ENCODE measurements at places on chromosomes 3 and 15.

DNA sequence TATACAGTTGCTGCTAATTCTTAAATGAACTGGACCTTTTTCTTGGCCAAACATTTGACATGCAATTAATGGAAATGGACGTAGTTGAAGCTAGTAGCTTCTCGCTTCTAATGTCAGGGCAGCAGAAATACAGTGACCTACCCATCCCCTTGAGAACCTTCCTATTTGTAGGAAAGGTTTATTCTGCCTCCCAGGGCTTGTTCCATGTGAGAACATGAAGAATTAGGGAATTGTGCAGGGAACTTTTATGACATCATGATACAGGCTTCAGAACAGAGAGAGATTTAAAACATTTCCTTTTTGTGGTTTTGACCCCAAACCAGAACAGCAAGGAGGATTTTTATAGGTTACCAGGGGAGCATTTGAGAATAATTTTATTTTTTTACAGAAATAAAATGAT, 406.6 kb upstream of the PPP2R3A start:
- no peak for DNase-seq

DNA sequence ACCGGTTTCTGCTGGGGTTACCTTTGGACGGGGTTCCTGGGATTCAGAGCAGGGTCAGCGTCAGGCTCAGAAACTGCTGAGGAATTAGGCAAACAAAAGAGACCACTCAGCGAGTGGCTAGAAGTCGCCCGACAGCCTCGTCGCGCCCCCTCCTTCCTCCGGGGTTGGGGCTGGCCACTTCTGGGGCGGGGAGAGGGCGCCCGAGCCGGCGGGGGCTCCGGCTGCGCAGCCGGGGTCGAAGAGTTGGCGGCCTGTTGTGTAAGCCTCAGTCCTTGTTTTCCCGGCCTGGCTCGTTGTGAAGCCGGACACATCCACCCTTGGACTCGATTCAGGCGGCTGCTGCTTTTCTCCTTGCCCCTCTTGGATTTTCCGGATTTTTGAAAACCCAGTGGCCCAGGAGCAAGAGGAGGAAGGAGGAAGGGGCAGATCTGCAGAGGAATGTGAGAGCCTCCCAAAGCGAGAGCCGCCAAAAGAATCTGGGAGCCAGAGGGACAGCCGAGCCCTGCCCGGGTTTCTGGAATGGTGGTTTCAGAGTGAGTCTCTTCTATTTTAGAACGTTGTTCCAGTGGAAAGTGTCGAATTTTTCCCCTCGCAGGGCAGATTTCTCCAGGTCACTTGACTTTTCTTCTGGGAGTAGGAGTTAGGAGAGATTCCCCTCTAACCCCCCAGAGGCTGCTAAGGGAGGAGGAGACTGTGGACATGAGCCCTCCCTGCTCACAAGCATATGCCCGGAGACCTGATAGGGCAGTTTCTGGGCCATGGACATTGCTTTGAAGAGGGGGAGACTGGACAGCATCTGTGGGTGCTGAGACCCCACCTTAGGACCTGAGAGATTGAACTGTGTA, 666 bp downstream of the SNX33 start:
- DNase-seq = peak; percentile 41

DNA sequence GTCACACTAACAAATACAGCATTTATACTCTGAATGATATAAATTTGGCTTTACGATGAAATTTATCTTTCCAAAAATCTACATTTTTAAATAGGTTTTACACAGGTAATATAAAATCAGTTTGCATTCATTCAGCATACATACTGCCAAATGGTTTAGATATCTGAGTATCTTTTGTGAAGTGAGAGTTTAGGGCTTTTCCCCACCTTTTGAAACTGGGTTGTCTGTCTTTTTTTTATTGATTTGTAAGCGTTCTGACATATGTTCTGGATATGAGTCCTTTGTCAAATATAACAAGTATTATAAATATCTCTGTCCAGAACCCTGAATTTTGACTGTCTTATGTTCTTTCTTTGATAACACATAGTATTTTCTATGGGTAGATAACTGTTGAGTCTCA, 42.4 kb downstream of the GABPB1 start:
- DNase-seq = no peak

DNA sequence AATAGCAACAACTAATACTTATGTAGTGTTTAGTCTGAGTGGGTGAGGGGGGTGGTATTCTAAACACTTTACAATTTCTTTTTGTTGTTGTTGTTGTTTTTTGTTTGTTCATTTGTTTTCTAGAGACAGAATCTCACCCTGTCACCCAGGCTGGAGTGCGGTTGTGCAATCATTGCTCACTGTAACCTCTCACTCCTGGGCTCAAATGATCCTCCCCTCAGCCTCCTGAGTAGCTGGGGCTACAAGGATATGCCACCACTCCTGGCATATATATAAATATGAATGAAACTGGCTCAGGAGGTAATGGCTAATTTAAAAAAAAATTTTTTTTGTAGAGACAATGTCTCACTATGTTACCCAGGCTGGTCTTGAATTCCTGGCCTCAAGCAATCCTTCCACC, 19.1 kb downstream of the SPSB4 start:
- DNase-seq = no peak

- no peak for DNase-seq
Measured at GRCh38 chr3:61985020-61985419, 388.3 kb downstream of the FEZF2 start.

DNA sequence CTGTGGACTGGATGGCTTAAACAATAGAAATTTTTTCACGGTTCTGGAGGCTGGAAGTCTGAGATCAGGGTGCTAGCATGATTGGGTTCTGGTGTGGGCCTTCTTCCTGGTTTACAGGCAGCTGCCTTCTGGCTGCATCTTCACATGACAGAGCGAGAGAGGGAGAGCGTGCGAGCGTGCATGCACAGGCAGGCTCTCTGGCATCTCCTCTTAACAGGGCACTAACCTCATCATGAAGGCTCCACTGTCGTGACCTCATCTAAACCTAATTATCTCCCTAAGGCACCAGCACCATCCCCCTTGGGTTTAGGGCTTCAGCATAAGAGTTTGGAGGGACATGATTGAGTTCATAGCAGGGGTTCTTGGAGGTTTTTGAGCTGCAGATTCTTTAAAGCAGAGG, 292.0 kb upstream of the C2CD4B start:
- no peak for DNase-seq

- no peak for DNase-seq
Measured at GRCh38 chr3:43893727-43894126, 203.0 kb downstream of the ABHD5 start.

GRCh38 chr3:9986230-9986725, 363 bp downstream of the EMC3 start:
- no peak for DNase-seq

DNA sequence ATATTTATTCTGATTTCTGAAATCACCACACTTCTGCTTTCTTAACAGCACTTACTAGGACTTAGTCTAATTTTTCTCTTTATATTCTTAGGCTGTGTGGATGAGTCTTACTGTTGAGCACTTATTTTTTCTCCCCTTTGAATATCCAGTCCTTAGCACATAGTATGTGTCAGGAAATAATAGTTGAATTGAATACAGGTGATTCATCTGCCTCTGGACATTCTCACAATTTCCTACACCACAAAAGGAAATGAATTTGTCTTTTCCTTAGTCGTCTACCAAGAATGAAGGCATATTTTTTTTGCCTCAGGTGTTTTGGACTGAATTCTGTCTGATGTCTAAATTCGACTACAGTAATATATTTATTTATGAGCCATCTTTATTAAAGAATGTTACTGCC, 204.2 kb downstream of the GHSR start:
- no peak for DNase-seq

GRCh38 chr3:40317061-40317855, 7.8 kb downstream of the EIF1B start:
- peak; percentile 46 for DNase-seq

DNA sequence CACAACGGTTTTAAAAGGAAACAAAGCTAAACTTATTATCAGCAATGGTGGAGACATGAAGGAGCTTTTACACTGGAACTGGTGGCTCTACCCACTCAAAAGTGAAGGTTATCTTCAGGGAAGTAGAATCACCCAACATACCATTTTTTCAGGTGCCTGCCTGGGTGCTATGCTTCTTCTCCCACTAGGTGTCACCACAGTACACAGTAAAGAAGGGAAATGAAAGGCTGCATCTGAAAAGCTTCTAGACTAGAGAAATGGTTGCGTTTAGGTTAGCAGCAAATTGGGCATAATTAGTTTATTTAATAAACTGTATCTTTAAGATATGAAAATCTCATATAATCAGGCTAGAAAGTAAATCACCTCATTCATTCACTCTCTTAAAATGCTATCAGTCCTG, 47.0 kb upstream of the SELENOK start:
- peak; percentile 58 for DNase-seq

DNA sequence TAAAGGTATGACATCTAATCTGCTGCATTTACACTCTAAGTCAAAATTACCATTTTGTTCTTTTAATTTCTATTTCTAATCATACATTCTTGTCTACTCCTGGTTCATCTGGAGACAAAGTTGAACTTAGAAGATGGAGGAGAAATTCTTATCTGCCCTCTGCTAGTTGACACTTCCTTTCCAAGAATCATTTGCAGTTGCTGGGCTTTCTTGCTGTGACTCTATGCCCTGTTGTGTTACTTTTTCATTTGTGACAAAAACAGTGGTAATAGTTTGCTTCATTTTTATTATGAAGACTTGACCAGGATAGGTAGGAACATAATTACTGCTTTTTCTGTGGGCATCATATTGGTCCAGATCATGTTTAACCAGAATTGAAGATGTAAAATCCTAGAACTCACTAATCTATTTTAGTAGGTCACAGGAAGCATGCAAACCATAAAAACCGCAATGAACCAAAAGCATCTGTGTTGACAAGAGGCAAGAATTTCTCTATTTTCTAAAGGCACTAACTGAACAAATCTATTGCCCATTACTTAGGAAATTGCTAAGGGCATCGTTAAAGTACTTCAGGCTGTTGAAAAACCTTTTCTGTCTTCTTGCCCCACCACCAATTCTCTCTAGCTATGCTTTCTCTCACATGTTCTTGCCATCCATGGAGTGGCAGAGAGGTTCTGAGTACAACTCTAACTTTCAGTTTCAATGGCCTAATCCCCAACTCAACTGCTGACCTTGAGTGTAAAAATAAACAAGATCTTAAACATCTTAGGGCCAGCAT, 4.2 kb upstream of the CCR2 start:
- no peak for DNase-seq

DNA sequence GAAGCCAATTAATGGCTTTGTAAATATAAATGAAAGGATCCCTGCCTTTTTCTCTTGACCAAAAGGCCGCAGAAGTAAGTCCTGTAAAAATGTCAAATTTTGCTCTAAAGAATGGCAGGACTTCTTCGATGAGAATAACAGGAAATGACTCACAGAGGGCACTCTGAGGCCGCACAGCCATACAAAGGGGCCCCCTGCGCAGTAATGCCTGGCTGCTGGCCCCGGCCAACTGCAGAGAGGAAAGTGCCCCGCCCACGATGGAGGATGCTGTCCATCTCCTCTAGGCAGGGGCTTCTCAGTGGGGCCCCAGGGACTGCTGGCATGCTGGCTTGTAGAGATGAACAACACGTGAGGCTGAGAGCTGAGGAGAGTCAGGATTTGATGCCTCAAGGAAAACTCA, 18.1 kb upstream of the SCN10A start:
- peak; percentile 33 for DNase-seq

DNA sequence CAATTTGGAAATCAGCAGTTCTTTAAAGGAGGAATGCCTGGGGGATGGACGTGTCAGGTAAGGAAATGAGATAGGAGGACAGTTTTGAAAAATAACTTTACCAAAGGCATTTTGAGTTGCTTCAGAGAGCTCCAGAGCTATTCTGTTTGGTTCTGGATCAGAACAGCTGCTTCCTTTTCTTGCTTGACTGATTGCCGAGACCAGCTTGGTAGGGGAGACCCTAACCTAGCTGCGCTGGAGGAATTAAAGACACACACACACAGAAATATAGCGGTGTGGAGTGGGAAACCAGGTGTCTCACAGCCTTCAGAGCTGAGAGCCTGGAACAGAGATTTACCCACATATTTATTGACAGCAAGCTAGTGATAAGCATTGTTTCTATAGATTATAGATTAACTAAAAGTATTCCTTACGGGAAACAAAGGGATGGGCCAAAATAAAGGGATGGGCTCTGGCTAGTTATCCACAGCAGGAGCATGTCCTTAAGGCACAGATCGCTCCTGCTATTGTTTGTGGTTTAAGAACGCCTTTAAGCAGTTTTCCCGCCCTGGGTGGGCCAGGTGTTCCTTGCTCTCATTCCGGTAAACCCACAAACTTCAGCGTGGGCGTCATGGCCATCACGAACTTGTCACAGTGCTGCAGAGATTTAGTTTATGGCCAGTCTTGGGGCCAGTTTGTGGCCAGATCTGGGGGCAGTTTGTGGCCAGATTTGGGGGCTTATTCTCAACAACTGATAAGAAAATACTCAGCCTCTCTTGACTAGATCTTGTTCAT, 556.0 kb downstream of the ROBO1 start:
- no peak for DNase-seq

GRCh38 chr3:9102240-9102981, 139.1 kb upstream of the RAD18 start:
- DNase-seq = no peak

- no peak for DNase-seq
Measured at GRCh38 chr15:100941536-100941935, 22.4 kb downstream of the LRRK1 start.

- no peak for DNase-seq
Measured at GRCh38 chr3:72487946-72488737, 360.1 kb downstream of the SHQ1 start.

DNA sequence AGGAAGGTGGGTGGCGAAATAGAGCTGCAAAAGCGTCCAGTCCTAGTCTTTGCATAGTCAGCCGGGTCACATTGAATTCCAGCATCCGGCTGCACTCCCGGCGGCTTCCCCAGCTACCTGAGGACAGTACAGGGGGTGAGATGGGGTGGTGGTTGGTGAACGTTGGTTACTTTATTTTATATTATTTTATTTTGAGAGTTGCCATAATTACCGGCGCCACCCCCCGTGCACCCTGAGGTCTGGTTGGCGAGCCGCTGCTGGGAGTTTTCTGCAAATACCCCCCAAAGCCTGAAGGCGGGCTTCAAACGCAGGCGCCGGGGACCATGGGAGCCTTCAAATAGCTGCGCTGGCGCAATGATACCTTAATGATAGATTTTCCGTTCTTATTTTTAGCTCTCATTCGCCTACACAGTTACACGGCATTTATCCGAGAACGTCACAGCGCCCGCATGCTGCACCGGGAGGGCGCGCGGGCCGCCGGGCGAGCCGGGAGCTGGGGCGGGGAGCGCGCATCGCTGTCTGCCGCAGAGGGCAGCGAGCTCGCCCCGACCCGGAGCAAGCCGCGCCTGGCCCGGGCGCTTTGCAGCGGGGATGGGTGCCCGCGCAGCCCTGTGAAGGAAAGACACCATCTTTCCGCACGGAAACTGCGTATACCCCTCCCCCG, 756 bp upstream of the RASGRF1 start:
- peak; percentile 61 for DNase-seq

GRCh38 chr3:196348698-196349097, 10.5 kb upstream of the TM4SF19 start:
- DNase-seq = no peak

- no peak for DNase-seq
Measured at GRCh38 chr3:69174445-69174844, 52.0 kb upstream of the LMOD3 start.

GRCh38 chr3:125638799-125639198, 43.5 kb upstream of the OSBPL11 start:
- DNase-seq = no peak
